ENCODE measurements at places on chromosomes 12 and 14.

DNA sequence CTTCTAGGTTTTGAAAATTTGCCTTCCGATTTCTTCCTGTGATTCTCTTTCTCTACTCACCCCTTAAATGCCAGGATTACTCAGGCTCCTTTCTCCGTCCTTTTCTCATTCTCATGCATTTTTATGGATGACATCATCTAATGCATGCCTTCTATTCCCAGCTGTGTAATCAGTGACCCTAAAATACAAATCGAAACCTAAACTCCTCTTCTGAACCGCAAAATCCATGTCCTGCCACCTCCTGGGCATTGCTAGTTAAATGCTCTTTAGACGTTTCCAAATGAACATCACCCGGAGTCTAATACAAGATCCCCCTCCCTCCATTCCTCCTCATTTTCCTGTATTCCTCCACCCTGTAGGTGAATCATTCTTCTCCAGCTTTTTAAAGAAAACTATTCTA lies 1703.1 kb upstream of the FLRT2 start:
- H3K4me3 ChIP-seq, result no peak overlapping the region
- no peak overlapping the region for H3K27ac ChIP-seq
- no peaks in the 10 kb centered on the region for H3K4me1 ChIP-seq
- no peaks in the 10 kb centered on the region for H3K27me3 ChIP-seq
- no peak for DNase-seq

- H3K27ac ChIP-seq, result no peak overlapping the region
- H3K27me3 ChIP-seq, result no peaks in the 10 kb centered on the region
- H3K36me3 ChIP-seq, result no peaks in the 10 kb centered on the region
- DNase-seq, result no peak
- H3K4me1 ChIP-seq, result peaks cover 15% of the 10 kb centered on the region
These were observed 20.9 kb downstream of the FOS start for GRCh38 chr14:75299576-75299975.

DNA sequence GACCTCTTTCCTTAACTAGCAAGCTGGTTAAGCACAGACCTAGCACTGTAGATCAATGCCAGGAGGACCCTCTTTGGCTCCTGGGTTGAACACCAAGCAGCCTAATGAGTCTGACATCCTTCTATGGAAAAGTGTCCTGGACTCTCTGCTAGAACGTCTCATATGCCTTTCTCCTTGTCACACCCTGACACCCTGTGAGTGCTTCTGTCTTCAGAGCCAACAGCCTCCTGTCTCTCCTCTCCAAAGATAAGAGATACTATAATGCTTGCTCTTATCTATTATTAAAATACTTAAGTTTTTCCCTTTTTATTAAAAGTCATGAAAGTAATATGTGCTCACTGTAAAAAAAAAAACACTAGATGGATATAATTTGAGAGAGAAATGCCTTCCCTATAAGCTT lies 222.7 kb downstream of the FOXN3 start:
- no peak overlapping the region for H3K27ac ChIP-seq
- no peak overlapping the region for H3K4me3 ChIP-seq
- no peaks in the 10 kb centered on the region for H3K4me1 ChIP-seq

DNA sequence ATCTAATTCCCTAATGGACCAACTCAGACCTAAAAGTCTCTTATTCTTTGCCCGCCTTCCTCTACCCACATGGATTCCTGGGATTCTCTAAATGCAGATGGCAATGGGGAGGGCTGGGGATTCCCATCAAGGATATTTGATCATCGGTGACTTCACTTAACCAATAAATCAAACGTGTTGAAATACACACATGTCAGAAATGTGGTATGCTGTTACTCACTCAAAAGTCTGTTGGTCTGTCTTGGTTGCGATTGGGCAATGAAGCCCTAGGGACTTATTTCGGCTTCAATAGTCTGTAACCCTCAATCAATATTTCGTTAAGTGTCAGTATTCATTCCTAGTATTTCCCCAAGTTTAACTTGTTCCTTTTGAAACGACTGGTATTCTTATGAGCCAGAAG lies 117.2 kb upstream of the DIO3 start:
- H3K4me3 ChIP-seq, result no peak overlapping the region
- H3K36me3 ChIP-seq, result no peaks in the 10 kb centered on the region
- H3K27me3 ChIP-seq, result peaks cover 39% of the 10 kb centered on the region
- peaks cover 29% of the 10 kb centered on the region for H3K4me1 ChIP-seq

DNA sequence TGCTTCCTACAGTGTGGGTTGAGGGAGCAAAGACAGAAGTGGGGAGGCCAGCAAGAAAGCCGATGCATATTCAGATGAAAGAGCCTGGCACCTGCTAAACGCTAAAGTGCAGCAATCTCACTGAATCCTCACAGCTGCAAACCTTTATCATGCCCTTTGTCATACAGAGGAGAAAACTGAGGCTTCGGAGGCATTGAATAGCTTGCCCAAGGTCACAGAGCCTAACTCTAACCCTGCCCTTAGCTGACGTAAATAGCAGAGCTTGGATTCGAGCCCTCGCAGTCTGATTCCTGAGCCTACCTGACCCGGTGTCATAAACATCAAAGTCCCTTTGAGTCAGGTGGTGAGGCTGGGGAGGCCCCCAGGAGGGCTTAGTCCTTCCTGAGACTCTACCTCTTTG lies 54.9 kb downstream of the CMKLR1 start:
- no peaks in the 10 kb centered on the region for H3K36me3 ChIP-seq
- no peak for DNase-seq
- H3K4me1 ChIP-seq, result no peaks in the 10 kb centered on the region

DNA sequence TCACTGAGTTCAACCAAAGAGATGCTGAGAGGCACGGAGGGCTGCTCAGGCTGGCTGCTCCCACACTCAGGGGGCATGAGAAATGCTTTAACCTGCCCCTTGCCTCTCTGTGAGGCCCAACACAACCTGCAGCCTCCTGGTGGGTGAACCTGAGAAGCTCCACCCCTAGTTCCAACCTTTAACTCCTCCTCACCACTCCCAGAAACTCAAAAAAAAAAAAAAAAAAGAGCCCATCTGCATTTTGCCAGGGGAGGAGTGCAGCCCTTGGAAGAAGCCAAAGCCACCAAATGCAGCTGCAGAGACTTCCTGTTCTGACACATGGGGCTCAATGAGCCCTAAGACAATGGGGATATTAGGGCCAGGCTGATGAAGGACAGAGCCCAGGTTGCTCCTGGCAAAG lies 8.9 kb downstream of the KRT4 start:
- H3K27me3 ChIP-seq, result no peaks in the 10 kb centered on the region
- H3K4me1 ChIP-seq, result no peaks in the 10 kb centered on the region
- H3K4me3 ChIP-seq, result no peak overlapping the region
- no peak overlapping the region for H3K27ac ChIP-seq

DNA sequence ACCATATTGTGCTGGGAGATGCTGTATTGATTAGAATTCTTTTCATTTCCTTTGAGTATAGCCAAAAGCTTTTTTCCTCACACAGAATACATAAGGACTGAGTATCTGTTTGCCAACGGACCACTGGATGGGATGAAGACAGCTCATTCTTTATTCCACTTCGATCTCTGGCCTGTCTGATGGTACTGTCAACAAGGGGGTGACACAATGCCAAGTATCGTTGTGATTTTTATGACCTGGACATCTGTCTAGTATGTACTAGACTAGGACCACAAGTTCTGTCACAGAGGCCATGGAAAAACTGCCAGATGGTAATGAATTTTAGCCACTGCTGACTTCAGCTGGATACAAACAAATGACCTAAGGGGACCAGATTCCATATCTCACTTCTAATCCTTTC lies 502.7 kb downstream of the SOX5 start:
- no peak overlapping the region for H3K27ac ChIP-seq
- no peaks in the 10 kb centered on the region for H3K27me3 ChIP-seq
- no peak for DNase-seq
- H3K4me3 ChIP-seq, result no peak overlapping the region
- no peaks in the 10 kb centered on the region for H3K4me1 ChIP-seq

DNA sequence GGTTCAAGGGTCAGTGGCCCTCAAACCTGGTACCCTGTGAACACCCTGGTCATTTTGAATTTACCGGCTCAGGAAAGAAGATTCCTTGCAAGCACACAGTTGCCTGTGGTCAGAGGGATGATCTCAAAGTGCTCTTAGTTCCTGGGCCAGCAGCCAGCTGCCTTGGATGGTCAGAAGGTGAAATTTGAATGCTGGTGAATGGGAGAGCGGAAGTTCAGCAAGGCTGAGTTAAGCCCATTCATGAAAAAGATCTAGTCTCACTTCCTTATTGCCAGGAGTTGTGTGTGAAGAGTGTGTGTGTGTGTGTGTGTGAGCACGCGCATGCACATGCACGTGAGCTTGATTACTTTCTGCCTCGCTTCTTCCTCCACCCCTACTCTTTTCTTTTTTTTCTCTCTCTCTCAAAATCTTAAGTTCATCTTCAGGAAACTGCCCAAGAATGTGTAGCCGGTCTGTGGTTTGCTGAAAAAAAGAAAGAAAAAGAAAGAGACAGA lies 155.5 kb upstream of the CCND2 start:
- DNase-seq, result no peak
- no peaks in the 10 kb centered on the region for H3K27me3 ChIP-seq
- H3K4me3 ChIP-seq, result peak overlapping the region; percentile 42
- no peaks in the 10 kb centered on the region for H3K36me3 ChIP-seq
- H3K27ac ChIP-seq, result no peak overlapping the region

DNA sequence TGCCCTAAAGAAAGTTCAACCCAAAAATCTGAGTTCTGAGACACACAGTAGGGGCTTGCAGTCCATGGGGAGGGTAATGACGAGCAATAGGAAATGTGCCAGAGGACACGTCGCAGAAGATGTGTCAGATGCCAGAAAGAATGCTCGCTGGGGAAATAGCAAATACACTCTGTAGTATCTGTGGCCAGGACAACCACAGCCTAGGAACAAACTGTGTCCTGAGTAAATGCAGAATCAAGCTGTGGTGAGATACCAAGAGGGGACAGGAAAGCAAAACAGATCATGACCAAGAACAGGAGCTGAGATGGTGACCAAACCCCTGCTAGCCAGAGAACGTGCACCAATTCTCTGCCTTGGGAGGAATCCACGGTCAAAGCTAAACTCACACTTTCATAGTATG lies 9.1 kb downstream of the CRACR2A start:
- no peak overlapping the region for H3K27ac ChIP-seq
- H3K4me1 ChIP-seq, result peaks cover 31% of the 10 kb centered on the region
- no peak for DNase-seq
- peaks cover 18% of the 10 kb centered on the region for H3K36me3 ChIP-seq
- no peaks in the 10 kb centered on the region for H3K27me3 ChIP-seq
- H3K4me3 ChIP-seq, result no peak overlapping the region

DNA sequence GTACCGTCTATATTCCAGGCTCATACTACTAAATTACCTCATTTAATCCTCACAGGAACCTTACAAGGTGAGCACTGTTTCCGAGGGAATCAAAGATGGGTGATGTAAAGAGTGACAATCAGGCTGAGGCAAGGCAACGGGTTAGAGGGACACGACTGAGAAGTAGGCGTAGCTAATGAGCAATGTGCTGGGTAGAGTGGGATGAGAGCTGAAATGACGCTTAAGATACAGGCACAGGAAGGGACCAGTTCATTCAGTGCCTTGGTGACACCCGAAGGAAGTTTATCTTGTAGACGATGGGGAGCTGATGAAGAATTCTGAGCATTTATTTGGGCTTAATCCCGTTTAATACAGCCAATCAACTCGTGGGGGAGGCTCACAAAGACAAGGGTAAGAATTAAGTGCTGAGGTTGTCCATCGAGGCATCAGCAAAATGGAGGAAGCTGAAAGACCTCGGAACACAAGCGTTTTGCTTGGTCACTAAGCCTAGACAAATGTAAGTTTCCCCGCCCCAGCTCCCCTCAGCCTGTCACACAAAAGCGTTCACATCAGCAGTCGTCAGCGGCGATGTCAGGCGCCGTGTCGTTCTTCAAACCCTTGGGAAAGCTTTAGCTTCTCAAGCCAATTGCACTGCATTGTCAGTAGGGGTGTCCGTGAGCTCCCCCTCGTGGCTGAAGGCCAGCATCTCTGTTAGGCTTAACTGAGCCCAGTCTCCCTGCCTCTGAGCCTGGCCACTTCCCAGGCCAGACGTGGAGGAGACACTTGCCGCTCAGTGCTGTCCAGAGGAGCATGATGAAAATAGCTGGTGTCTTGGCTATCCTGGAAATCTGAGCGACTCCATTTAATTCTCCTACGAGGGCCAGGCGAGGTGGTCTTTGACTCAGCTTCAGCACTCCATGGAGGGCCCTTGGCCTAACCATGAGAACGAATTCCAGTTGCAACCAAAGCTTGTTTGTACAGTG lies 288.5 kb upstream of the G2E3 start:
- H3K27ac ChIP-seq, result no peak overlapping the region
- peak overlapping the region; percentile 21 for H3K4me3 ChIP-seq
- no peaks in the 10 kb centered on the region for H3K36me3 ChIP-seq
- H3K27me3 ChIP-seq, result no peaks in the 10 kb centered on the region
- no peaks in the 10 kb centered on the region for H3K4me1 ChIP-seq
- DNase-seq, result peak; percentile 49

GRCh38 chr14:56603648-56604047 lies 24.1 kb downstream of the TMEM260 start:
- no peak overlapping the region for H3K4me3 ChIP-seq
- no peak overlapping the region for H3K27ac ChIP-seq
- DNase-seq, result no peak
- H3K4me1 ChIP-seq, result no peaks in the 10 kb centered on the region
- no peaks in the 10 kb centered on the region for H3K36me3 ChIP-seq

GRCh38 chr14:69842686-69843420 lies 36.4 kb upstream of the SMOC1 start:
- no peak for DNase-seq
- no peaks in the 10 kb centered on the region for H3K27me3 ChIP-seq
- H3K4me1 ChIP-seq, result no peaks in the 10 kb centered on the region
- no peak overlapping the region for H3K4me3 ChIP-seq
- no peaks in the 10 kb centered on the region for H3K36me3 ChIP-seq

GRCh38 chr12:70052476-70052875 lies 190.8 kb upstream of the CNOT2 start:
- peaks cover 4% of the 10 kb centered on the region for H3K4me1 ChIP-seq
- H3K27ac ChIP-seq, result no peak overlapping the region
- H3K4me3 ChIP-seq, result no peak overlapping the region
- no peaks in the 10 kb centered on the region for H3K27me3 ChIP-seq
- H3K36me3 ChIP-seq, result no peaks in the 10 kb centered on the region

DNA sequence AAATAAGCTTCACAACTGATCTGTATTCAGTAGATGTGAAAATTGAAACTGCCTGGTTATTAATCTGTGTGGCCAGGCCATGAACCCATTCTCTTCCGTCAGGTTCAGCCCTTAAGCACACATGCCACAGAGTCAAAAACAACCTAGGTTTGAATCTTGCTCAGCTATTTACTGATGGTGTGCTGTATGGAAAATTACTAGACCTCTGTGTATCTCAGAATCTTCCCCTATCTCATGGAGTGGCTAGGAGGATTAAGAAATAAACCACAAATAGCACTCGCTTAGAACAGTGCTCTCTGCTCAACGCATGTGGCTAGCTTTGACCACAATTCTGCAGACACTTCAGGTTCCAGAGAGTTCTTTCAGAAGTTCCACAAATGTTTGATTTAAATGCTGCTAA lies 240.7 kb upstream of the PLEKHG7 start:
- DNase-seq, result no peak
- no peaks in the 10 kb centered on the region for H3K36me3 ChIP-seq
- H3K4me1 ChIP-seq, result peaks cover 26% of the 10 kb centered on the region

Data from CD8-positive, alpha-beta memory T cell (primary cell).